ENCODE measurements at places on chromosomes 11 and 22.

- peaks cover 6% of the 10 kb centered on the region for H3K4me1 ChIP-seq
- H3K27me3 ChIP-seq, result no peaks in the 10 kb centered on the region
- H3K27ac ChIP-seq, result no peak overlapping the region
- no peak for DNase-seq
- no peak overlapping the region for H3K4me3 ChIP-seq
These were observed 3.7 kb downstream of the MS4A1 start for GRCh38 chr11:60459345-60459744.

DNA sequence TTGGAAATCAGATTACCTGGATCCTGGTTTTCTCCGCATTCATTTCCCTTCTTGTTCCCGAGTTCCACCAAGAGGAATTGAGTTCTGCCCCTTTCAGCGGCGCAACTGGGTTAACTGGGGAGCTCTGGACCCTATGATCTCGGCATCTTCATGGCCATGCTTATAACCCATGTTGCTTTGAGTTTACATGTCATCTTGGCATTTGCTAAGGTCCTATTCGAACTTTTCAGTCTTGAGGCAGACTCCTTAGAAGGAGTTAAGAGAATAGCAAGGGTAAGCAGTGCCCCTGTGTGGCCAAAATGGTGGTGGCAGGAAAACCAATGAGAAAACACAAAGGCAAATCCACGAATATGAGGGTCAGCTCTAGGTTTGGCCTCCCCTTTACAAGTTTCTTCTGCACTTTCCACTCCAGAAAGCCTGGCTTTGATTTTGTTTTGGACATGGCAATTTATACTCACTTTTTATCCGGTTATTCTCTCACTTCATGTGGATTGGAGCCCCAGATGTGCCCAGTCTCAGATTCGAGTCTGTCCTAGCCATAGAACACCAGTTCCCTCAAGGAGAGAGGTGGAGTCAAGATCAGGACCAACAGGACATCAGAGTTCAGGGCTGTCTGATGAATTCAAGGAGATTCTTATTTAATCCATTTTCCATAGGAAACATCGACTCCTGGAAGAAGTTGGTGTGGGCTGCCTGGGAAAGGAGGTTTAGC lies 55.3 kb upstream of the FBXO3 start:
- peaks cover 16% of the 10 kb centered on the region for H3K27me3 ChIP-seq
- DNase-seq, result peak; percentile 76
- peak overlapping the region; percentile 60 for H3K4me3 ChIP-seq

- no peaks in the 10 kb centered on the region for H3K36me3 ChIP-seq
- H3K27ac ChIP-seq, result no peak overlapping the region
- no peaks in the 10 kb centered on the region for H3K4me1 ChIP-seq
- no peak overlapping the region for H3K4me3 ChIP-seq
These were observed 24.9 kb upstream of the PACSIN2 start for GRCh38 chr22:43039800-43040199.

DNA sequence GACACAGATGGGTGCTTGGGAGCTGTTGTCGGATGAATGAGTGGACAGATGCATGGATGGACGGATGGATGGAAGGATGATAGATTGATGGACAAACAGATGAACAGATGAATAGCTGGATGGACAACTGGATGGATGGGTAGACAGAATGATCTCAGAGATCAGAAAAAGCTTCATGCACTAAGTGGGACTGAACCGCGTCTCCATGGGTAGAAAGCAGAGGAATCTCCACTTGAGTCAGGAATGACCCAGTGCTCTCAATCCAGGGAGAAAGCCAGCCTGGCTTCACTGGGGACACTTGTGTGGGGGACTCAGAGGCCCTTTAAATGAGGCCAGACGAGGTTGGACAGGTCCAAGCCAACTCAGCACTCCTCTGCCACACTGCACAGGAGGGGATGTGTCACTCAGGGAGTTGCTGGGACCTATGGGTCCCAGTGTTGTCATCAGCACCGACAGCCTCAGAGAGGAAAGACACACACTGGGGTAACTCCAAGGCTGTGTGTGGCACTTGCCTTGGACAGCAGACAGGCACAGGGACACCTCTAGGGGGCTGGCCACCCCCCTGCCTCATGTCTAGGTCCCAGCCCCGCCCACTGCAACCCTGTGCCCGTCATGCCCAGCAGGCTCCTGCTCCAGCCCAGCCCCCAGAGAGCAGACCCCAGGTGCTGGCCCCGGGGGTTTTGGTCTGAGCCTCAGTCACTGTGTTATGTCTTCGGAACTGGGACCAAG lies 5.6 kb downstream of the IGLL5 start:
- H3K36me3 ChIP-seq, result peaks cover 43% of the 10 kb centered on the region
- H3K27me3 ChIP-seq, result no peaks in the 10 kb centered on the region
- peak; percentile 57 for DNase-seq
- peak overlapping the region; percentile 98 for H3K27ac ChIP-seq
- H3K4me3 ChIP-seq, result peak overlapping the region; percentile 99

DNA sequence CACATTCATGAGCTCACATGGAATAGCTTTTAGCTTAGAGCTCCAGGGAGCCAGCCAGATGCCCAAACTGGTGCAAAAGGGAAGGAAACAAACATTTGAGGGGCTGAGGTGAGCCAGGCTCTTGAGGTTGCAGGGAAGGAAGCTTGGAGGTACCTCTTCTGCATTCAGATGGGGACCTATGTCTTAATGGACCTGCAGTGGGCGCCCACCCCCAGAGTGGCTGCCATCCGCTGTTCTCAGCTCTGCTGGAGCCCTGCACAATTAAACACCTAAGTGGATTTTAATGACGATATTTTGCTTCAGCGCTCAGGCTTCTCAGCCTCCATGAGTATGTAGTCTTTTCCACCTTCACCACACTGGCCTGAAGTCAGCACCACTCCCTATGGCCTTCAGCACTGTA lies 100.8 kb downstream of the LDLRAD3 start:
- no peak overlapping the region for H3K4me3 ChIP-seq
- DNase-seq, result no peak
- H3K36me3 ChIP-seq, result no peaks in the 10 kb centered on the region
- no peak overlapping the region for H3K27ac ChIP-seq

- H3K36me3 ChIP-seq, result no peaks in the 10 kb centered on the region
- H3K4me3 ChIP-seq, result no peak overlapping the region
- H3K4me1 ChIP-seq, result no peaks in the 10 kb centered on the region
These were observed 15.1 kb downstream of the JHY start for GRCh38 chr11:122897606-122898210.

DNA sequence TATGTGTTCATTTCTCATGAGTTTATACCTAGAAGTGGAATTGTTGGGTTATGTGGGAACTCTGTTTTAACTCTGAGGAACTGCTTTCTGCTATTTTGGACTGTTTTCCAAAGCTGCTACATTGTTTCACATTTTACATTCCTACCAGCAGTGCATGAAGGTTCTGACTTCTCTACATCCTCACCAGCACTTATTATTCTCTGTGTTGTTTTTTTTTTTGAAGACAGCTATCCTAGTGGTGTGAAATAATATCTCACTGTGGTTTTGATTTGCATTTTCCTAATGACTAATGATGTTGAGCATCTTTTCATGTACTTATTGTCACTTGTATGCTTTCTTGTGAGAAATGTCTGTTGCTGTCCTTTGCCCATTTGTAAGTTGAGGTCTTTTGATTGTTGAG lies 169.9 kb downstream of the COMMD9 start:
- H3K4me1 ChIP-seq, result no peaks in the 10 kb centered on the region
- no peaks in the 10 kb centered on the region for H3K36me3 ChIP-seq
- no peak overlapping the region for H3K4me3 ChIP-seq
- no peak overlapping the region for H3K27ac ChIP-seq

- no peak for DNase-seq
- no peaks in the 10 kb centered on the region for H3K36me3 ChIP-seq
- H3K4me3 ChIP-seq, result no peak overlapping the region
- H3K4me1 ChIP-seq, result no peaks in the 10 kb centered on the region
These were observed 57.4 kb downstream of the JAM3 start for GRCh38 chr11:134126217-134126822.

- no peak overlapping the region for H3K27ac ChIP-seq
- DNase-seq, result no peak
- H3K27me3 ChIP-seq, result no peaks in the 10 kb centered on the region
- no peak overlapping the region for H3K4me3 ChIP-seq
These were observed 40.2 kb upstream of the CCDC90B start for GRCh38 chr11:83326326-83326725.

DNA sequence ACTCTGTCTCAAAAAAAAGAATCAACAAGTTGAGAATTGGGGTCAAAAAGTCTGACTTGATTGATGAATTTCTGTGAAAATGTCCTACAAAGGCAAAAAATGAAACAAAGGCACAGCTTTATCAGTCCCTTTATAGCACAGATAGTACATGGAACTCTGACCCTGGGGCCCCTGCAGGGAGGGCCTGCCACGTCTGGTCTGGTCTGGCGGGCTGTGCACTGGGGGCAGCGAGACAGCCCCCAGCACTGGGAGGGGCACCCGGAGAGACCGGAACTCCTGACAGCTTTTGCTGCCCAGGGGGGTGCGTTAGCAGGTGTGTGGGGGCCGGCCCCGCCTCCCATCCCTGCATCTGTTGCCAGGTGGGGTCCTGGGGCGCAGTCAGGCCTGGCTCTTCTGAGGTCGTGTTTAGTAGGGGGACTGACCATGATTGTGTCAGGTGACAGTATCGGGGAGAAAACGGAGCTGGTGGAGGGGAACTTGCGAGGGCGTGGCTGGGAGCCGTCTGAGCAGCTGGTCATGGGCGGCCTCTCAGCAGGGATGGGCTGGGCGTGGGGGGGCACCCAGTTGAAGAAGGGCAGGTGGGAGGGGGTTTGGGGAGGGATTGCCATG lies 51.7 kb downstream of the GRAMD4 start:
- no peak overlapping the region for H3K27ac ChIP-seq
- no peak overlapping the region for H3K4me3 ChIP-seq
- H3K36me3 ChIP-seq, result no peaks in the 10 kb centered on the region
- no peak for DNase-seq
- H3K4me1 ChIP-seq, result no peaks in the 10 kb centered on the region
- no peaks in the 10 kb centered on the region for H3K27me3 ChIP-seq
